Left ventricle myocardium inferior (tissue), 1 donor: ENCODE measurements at places on chromosomes 7 and 10.

DNA sequence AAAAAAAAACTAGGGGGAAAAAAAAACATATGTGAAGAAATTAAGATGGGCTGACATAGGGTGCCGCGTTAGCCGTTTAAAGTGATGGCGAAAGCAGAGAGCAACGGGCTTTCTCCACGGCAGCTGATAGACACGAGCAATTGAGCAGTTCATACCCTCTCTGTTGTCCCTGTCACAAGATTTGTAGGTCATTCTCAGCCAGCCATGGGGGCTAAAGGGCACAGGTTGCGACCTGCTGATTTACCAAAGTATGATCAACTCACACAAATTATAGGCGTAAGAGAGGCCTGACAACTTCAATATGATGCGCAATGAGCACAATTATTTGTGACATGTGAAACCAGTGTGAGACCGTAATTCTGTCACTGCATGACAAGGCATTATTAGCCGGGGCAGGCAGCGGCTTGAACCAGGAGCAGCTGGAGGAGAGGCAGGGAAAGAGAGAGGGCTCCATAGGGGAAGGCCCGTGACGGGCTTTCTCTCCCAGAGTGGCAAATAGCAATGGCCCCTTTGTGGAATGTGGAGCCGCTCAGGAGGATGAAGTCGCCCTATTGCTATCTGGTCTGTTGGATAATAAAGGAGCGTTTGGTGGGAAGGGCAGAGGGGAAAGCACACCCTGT is 195.1 kb upstream of the HABP2 start:
- DNase-seq = no peak

DNA sequence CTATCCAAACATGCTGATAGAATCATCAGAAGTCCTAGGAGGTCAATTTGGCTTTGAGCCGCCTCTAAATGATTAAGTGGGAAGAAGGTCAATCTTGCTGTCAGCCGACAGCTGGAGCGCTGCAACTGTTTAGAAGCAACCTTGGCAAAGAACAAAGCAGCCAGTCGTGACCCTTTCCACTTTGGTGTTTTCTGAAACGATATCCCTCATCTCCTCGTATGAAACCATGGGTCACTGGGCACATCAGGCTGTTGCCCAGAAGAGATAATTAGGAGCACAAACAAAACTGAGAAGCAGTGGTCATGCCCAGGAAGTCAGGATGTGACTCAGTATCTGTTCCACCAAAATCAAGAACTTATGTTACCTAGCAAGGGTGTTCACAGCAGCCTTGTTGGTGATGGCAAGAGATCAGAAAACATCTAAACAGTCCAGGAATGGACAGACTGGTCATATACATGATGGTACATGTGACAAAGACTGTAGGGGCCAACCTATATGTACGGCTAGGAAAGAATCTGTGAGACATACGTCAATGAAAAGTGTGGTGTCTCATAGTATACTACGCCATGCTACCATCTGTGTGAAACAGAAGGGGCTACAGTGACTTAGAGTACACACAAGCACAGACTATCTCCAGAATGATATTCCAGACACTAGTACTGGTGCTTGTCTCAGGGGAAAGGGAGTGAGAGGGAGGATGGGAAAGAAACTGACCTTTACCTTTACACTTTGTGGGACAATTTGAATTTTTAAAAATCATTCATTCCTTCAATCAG is 22.4 kb downstream of the STN1 start:
- no peak for DNase-seq

GRCh38 chr7:45574669-45575500 is 717 bp downstream of the ADCY1 start:
- DNase-seq = peak; percentile 35

GRCh38 chr7:134246761-134247160 is 70.0 kb downstream of the SLC35B4 start:
- no peak for DNase-seq

GRCh38 chr7:43071604-43072003 is 40.8 kb upstream of the HECW1 start:
- no peak for DNase-seq

DNA sequence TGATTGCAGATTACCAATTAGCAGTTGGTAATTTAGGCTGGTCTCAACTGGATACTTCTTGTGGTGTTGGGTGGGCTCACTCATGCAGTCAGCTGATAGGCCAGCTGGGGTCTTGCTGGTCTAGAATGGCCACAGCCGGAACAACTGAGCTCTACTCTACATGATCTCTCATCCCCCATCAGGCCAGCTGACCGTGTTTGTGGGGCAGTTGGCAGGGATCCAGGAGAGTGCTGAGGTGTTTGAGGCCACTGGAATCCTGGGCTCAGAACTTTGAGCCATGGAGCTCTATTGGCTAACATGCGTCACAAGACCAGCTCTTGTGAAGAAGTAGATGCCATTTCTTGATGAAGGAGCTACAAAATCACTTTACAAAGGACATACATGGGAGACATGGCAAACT is 242.4 kb downstream of the GFRA1 start:
- no peak for DNase-seq

DNA sequence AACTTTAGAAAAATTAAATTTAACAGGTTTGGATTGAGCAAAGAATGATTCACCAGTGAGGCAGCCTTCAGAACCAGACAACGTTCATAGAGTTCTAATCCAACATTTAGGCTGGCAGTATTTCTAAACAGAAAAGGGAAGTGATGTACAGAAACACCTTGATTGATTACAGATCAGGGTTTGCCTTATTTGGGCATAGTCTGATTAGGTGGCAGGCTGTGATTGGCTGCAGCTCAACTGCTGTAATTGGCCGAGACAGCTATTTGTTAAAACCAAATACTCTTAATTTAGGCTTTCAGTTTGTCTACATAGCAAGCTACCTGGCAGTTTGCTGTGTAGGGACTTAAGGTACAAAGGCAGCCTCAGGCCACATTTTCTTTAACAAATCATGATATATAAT is 802.5 kb downstream of the IPMK start:
- DNase-seq = no peak

GRCh38 chr7:79692015-79692414 is 238.5 kb upstream of the MAGI2 start:
- no peak for DNase-seq

GRCh38 chr7:27106181-27106900 is 3.9 kb upstream of the HOXA2 start:
- DNase-seq = no peak

- DNase-seq = no peak
Observed at GRCh38 chr7:22214000-22214399, 143.0 kb downstream of the RAPGEF5 start.

- peak; percentile 64 for DNase-seq
Observed at GRCh38 chr10:124641282-124642087, 102.7 kb downstream of the FAM53B start.

DNA sequence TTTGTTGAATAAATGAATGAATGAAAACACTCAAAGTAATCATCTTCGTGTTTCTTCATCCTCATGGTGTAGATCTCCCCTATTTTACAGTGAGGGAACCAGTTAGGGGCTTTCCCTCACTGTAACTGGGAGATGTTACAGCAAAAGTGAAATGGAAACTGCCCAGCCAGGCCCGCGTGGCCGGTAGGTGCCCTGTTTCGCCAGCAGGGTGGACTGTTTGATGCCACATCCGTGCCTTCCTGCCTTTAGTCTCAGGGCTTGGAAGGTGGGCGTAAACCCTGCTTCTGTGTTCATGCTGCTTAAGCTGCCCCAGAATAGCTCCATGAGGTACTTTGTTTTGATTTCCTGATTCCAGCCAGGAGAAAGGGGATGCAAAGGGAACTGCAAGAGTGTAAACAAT is 268.8 kb downstream of the PLXNA4 start:
- no peak for DNase-seq

GRCh38 chr10:110497438-110498086 is at the start of gene DUSP5:
TSS of gene DUSP5 (plus strand) at chr10:110497907. CDS start at chr10:110498122, 215 bp downstream.
- DNase-seq = peak; percentile 94

- no peak for DNase-seq
Observed at GRCh38 chr10:3935141-3935540, 150.1 kb upstream of the KLF6 start.

DNA sequence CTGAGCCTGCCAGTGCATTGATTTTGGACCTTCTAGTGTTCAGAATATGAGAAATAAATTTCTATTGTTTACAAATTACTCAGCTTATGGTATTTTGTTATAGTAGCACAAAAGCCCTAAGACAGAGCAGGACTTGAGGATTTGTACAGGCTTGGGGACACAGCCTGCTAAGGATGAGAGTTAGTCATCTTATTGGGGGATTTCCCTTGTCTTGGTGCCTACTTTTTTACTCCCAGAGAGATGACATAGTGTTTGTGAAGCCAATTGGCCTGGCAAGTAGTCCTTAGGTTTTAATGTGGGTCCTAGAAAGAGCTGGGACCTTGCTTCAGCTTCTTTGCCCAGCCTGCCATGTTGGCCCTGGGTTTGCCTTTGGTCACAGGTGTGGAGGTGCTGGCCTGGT is 364.0 kb downstream of the REEP3 start:
- no peak for DNase-seq

DNA sequence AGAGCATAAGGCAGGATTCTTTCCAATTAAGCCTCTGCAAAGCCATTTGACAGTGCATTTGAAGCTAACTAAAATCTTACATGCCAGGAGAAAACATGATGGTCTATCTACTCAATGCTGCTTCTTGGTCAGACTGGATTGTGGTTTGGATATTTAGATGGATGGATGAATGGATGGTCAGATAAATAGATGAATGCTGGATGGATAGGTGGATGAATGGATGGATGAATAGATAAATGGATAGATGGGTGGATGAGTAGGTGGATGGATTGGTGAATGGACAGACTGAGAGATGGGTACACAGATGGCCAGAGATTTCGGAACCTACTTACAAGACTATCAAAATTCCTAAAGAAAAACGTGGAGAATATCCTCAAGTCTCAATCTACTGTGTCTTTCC is 127.6 kb downstream of the SFMBT2 start:
- no peak for DNase-seq

DNA sequence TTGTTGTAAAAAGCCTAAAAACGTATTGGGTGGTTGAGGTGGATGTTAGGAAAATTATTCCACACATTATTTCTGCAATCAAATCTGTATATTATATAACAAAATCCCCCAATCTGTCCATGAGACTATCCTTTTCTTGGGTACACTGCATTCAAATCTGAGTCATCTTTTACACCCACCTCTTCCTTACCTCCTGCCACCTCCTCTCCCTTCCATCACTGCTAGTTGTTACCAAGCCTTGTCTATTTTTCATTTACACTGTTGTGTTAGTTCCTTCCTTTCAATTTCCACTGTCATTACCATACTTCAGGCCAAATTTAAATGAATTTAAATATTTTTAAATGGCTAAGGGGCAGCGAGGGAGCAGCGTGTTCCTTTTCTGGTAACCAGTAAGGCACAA is 83.3 kb downstream of the ITGA8 start:
- no peak for DNase-seq

GRCh38 chr7:24366876-24367275 is 82.9 kb downstream of the NPY start:
- DNase-seq = no peak

GRCh38 chr10:94042834-94043175 is 49.1 kb downstream of the PLCE1 start:
- no peak for DNase-seq

DNA sequence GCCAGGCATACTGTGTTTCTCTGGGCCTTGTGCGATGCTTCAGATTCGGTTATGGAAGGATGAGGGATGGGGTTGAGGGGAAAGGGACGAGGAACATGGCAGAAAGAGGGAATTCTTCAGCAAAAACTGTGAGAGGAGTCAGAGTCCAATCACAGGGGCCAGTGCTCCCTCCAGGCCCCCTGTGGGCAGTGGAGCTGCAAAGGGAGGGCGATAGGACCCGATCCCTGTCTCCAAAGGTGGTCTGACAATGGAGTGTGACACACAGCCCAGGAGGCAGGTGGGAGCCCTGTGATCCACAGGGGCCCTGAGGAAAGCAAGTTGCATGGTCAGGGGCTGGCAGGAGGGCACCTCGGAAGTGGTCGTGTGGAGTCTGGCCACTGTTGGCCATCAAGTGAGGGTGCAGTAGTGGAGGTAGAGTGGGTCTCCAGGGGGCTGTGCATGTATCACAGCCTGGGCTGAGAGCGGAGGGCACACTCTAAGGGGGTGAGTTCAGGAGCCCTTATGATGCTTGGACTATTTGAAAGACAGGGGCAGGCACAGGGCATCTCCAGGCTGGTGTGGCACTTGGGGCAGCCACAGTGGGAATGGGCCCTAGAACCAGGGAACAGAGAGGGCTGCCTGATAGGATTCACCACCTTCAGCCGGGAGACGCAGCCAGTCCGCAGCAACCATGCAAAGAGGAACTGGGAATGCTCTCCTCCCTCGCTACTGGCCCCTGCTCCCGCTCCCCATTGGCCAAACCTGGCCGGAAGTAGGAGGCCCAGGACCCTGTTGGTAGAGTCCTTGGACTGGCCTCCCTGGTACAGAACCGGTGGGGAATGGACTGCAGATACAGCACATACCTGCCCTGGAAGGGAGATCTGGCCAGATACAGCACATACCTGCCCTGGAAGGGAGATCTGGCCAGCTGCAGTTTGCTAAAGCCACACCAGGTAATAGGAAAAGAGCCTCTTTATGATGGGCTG is 115.9 kb downstream of the ADCY1 start:
- no peak for DNase-seq

DNA sequence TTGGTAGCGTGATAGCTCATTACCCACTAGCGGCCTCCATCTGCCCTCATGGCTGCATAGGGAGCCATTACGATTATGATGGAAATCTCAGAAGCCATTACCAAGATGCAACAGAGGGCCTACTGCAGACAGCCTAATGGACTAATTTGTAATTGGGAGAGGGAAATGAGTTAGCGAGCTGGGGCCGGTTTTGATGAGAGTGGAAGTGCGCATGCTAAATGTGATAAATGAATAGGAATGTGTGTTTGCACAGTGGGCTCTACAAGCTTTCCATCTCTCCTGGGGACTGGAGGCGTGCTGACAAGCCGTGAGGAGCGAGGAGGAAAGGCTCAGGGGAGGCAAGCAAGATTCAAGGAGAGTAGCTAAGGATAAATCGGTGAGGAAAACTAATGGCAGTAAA is 644.5 kb upstream of the GALNT17 start:
- DNase-seq = no peak

DNA sequence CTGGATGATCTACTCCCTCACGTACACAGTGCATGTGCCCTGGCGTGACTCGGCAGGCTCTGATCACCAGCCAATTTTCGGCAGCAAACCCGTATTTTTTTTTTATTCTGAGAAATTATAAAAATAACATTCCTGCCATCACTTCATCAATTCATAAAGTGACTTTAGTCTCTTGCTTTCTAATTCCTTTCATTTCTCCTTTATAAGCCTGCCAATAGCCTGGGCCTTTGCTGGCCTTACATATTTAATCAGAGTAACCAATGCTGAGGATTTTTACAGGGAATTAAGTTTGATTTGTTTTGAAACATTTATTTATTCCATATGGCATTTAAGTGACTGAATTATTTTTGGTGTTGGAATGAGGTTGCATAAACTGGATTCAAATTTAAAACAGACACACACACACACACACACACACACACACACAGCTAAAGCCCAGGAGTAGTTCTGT is 140.8 kb downstream of the ETV1 start:
- no peak for DNase-seq
